ENCODE measurements at places on chromosomes 3 and 15. TPM values are rescaled to one million over a fixed set of nuclear protein-coding genes. Genes with fewer than 3 reads are reported as not detected.

The NLGN1 gene
- total RNA-seq: 8.5 TPM

The GRK7 gene
- 0.07 TPM for total RNA-seq

The GOLGA8N gene
- total RNA-seq: 3.2 TPM

GRCh38 chr3:122679882-122680474 is 661 bp upstream of the PARP14 start:
- no peaks in the 10 kb centered on the region for H3K36me3 ChIP-seq
- peak; percentile 37 for DNase-seq
- H3K4me1 ChIP-seq: peaks cover 22% of the 10 kb centered on the region
- H3K4me3 ChIP-seq: peak overlapping the region; percentile 96
- peak overlapping the region; percentile 89 for H3K27ac ChIP-seq

DNA sequence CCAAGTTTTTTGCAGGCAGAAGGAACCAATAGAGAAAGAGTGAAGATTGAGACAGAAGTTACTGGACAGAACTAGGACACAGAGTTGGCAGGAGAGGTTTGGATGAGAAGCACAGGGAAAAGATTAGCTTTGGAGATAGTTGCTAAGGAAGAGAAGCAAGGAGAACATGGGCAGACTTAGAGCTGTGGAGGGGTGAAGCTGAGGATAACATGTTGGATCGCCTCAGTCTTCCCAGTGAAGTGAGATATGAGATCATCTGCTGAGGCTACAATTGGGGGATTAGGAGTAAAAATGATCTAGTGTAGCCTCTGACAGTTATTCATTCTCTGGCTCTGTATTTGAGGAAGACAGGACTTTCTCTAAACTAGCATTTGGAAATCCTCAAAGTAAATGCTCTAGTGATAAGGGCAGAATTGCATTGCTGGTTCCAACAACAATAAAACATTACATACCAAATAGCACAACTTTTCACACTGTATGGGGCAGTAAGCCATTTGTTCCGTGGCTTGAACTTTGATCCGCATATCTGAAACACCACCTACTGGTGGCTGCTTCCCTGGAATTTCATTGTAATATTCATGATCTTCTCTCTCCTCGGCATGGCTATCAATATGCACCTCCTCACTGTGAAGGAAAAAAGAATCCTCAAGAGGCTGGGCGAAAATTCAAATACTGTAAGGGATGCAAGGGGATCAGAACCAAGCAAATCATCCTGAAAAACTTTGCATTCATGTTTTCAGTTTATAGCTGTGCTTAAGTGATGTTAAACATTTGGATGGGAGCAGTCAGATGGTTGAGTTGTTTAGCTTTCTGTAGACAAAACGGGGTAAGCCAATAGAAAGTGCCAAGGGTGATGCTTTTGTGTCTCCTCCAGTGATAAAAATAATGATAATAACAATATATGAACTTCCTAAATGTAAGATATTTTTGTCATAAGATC is 22.2 kb upstream of the EID1 start:
- no peak overlapping the region for H3K4me3 ChIP-seq
- no peaks in the 10 kb centered on the region for H3K27me3 ChIP-seq
- DNase-seq: peak; percentile 49
- H3K36me3 ChIP-seq: no peaks in the 10 kb centered on the region

The BDH1 gene
- 62.9 TPM for total RNA-seq

DNA sequence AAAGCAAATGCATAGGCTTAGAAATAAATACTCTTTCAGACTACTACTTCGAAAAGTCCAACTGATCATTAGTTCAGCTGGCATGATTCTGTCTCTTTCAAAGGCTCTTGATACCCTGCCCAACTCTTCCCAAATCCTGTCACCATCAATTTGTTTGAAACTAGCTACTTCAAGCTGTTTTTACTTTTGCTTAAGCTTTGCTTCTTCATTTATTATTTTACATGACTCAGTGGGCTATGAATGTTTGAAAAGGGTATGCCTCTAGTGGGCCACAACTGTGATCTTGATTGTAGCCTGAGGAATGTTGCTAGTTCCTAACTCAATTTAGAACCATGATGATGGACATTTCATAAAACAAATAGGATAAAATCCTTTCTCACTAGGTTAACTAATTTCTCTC is 340.8 kb downstream of the NAALADL2 start:
- no peaks in the 10 kb centered on the region for H3K36me3 ChIP-seq
- H3K4me3 ChIP-seq: no peak overlapping the region
- no peaks in the 10 kb centered on the region for H3K27me3 ChIP-seq
- no peaks in the 10 kb centered on the region for H3K4me1 ChIP-seq
- no peak for DNase-seq
- no peak overlapping the region for H3K27ac ChIP-seq

GRCh38 chr3:61877359-61878138 is 316.2 kb downstream of the PTPRG start:
- H3K27ac ChIP-seq: no peak overlapping the region
- no peaks in the 10 kb centered on the region for H3K36me3 ChIP-seq
- H3K4me1 ChIP-seq: peaks cover 33% of the 10 kb centered on the region
- peak; percentile 29 for DNase-seq

GRCh38 chr3:127212711-127213110 is 19.8 kb downstream of the PRR23E start:
- no peak overlapping the region for H3K4me3 ChIP-seq
- no peaks in the 10 kb centered on the region for H3K4me1 ChIP-seq
- peaks cover 20% of the 10 kb centered on the region for H3K27me3 ChIP-seq

- no peak for DNase-seq
- no peaks in the 10 kb centered on the region for H3K36me3 ChIP-seq
- no peak overlapping the region for H3K27ac ChIP-seq
- H3K4me3 ChIP-seq: no peak overlapping the region
These were observed 241.6 kb downstream of the ZNF621 start for GRCh38 chr3:40766396-40766795.

The PPP1R14D gene
- not detected for total RNA-seq

The MED12L gene
- total RNA-seq: 2.7 TPM

The TAGLN3 gene
- 1.9 TPM for total RNA-seq
